Stimulated activated CD8-positive, alpha-beta memory T cell treated with anti-CD3 and anti-CD28 coated beads, Interleukin-7, amount 100 ng/mL, for 1 hour (primary cell): ENCODE measurements at places on chromosomes 1 and 21.

DNA sequence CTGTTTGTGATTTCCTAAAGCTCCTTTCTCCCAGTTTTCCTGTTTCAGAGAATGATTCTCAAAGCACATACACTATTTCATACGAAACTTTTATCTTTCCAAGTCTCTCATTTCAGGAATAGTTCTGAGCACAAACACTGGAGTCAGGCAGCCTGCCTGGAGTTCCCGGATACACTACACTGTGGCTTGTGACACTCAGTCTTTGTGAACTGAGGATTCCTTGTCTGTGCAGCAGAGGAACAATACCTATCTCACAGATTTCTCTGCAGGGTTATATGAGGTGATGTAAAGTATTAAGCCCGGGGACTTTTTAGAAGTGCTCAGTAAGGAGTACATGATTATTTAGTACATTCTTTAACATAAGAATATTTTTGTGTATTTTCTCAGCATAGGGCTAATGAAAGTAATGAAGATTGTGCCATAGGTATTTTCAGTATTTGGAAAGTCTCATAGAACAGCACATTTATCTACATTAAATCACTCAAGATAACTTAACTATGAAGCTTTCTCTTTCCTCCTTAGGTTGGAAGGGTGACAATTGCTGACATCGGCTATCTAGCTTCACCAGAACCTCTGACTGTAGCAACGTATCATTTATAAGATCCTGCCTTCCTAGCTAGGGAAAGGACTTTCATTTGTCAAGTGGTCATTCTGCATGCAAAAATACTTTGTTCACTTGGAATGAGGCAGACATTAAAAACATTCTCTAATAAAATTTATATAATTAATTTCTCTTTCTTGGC lies 12.9 kb downstream of the GBP2 start:
- DNase-seq: no peak

- DNase-seq: no peak
These were observed 125.2 kb upstream of the KIAA0040 start for GRCh38 chr1:175317779-175318178.

DNA sequence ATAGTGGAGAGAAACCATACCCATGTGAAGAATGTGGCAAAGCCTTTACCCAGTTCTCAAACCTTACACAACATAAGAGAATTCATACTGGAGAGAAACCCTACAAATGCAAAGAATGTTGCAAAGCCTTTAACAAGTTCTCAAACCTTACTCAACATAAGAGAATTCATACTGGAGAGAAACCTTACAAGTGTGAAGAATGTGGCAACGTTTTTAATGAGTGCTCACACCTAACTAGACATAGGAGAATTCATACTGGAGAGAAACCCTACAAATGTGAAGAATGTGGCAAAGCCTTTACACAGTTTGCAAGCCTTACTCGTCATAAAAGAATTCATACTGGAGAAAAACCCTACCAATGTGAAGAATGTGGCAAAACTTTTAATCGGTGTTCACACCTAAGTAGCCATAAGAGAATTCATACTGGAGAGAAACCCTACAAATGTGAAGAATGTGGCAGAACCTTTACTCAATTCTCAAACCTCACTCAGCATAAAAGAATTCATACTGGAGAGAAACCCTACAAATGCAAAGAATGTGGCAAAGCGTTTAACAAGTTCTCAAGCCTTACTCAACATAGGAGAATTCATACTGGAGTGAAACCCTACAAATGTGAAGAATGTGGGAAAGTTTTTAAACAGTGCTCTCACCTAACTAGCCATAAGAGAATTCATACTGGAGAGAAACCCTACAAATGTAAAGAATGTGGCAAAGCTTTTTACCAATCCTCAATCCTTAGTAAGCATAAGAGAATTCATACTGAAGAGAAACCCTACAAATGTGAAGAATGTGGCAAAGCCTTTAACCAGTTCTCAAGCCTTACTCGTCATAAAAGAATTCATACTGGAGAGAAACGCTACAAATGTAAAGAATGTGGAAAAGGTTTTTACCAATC lies 80.0 kb downstream of the JMJD4 start:
- no peak for DNase-seq

GRCh38 chr1:2986549-2987305 lies 34.5 kb upstream of the ACTRT2 start:
- DNase-seq: no peak
